HuH-7.5 (cell line): ENCODE measurements at places on chromosomes 11 and 22.

DNA sequence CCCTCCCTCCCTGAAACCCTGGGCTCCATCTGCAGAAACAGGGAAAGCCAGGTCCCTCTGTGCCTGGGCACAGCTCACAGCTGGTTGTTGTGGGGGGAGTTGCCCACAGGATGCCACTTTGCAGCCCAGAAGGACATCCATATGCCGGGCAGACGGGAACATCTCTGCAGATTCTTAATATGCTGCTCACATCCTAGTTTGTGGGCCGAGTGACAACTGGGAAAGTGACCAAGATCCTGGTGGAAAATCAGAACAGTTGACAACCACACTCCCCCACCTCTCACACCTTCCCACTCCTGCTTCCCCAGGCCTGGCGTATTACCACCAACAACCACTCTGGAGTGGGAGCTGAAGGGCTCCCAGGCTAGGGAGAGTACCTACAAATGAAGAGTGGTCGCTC is 7.3 kb upstream of the SCGB1A1 start:
- no peak for DNase-seq

DNA sequence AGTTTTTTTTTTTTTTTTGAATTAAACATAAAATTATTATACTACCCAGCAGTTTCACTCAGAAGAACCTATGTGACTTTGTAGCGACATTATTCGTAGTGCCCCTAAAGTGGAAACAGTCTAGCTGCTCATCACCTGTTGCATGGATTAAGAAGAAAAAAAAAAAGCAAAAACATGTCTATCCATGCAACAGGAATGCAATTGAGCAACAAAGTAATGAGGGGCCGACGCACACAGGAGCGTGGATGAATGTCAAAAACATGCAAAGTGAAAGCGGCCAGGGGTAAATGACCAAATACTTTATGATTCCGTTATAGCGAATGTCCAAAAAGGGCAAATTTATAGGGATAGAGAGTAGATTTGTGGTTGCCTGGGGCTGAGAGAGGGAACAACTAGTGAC is 16.3 kb downstream of the MYO18B start:
- no peak for DNase-seq

GRCh38 chr22:17700778-17701177 is 62.2 kb downstream of the BCL2L13 start:
- no peak for DNase-seq

DNA sequence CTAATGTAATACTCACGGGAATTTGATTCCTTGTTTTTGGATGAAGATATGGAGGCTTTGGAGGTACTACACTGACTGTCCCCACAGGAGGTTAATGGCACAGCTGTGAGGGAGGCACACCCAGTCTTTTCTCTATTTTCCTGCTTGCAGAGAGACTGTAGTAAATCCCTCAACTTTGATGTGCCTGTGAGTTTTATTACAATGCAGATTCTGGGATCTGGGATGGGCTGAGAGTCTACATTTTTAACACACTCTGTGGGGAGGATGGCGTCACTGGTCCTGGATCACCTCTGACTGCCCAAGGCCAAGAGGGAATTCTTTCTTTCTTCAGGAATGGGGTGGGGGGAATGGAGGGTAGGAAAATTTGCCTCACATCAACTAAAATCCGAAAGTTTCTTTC is 80.2 kb upstream of the NTM start:
- no peak for DNase-seq

- DNase-seq = no peak
Observed at GRCh38 chr11:18958221-18958910, 19.2 kb upstream of the MRGPRX1 start.

DNA sequence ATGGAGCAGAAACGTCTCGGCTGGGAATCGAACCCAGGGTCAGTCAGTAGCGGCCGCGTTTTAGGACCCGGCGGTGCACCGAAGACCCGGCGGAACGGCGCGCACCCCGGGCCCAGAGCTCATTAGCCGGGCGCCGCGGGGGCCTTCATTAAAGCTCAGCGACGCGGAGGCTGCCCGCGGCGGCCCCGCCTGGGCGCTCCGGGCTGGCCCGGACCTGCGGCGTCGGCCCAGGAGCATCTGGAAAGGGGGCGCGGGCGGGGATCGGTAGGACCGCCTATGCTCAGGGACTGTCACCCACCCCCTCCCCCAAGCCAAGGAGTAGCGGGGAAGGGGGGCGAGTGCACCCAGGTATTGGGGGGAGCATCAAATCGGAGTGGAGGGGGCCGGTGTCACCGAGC is 52.2 kb downstream of the CYTH4 start:
- no peak for DNase-seq

DNA sequence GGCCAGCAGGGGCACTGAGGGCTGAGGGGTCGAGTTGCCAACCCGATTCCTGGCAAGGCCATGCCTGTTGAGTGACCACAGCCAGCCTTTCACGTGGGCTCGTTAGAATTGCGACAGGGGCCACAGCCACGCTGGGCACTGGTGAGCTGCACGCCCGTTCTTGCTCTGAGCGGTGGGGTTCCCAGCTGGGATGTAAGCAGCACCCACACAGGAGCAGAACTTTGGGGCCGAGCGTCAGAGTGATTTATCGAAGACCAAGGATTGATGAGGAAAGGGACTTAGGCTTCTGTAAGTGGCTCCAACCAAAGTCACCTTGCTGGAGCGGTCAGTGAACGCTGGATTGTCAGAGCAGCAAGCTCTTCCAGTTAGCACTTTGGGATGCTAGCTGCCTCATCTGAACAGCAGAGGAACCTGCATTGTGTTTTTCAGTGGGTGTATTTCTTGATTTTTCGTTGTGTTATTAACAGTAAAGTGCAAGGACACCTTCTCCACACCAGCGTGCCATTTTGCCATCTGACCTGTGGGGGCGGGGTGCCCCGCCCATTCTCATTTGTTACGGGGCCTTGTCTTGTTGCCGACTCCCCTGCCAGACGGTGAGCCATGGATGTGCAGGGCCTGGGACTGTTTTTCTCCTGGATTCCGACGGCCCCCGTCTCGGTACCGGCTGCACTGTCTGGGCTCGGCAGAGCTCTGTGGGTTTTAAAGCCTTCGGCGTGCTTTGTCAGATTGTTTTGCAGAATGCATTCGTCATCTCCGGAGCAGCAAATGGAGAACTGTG is 202.5 kb downstream of the TBC1D22A start:
- DNase-seq = no peak
